Activated T-helper 17 cell treated with anti-CD3 and anti-CD28 coated beads, Interleukin-2, amount 50 U/mL, for 72 hours (primary cell): ENCODE measurements at places on chromosomes 11 and 22. TPM values are rescaled to one million over a fixed set of nuclear protein-coding genes. Genes with fewer than 3 reads are reported as not detected.
A peak's percentile ranks its signal among the peaks of the same experiment; 100 is the strongest.

Gene UBQLN3
- total RNA-seq, result 0.34 TPM

DNA sequence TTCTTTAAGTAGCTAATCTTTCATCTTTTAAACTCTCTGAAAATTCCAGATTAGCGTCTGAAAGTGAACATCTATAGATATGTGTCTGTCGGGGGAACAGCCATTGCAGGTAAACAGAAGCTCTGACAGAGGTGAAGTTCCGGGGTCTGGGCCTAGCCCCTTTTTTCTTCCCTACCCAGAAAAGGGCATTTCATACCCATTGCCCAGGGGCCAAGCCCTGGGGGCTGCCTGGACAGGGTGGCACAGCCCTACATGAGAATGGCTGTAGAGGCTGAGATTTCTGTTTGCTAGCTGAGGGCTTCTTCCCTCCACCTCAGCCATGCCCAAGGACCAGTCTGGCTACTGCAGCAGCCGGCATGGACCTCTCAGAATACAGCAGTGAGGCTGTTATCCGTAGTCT, 327.0 kb upstream of the PLET1 start:
- ATAC-seq, result no peak

GRCh38 chr22:41699264-41700107, at the start of gene MEI1:
TSS of gene MEI1 (plus strand) at chr22:41699503. CDS start at chr22:41699539, 36 bp downstream.
- peak; percentile 65 for ATAC-seq

DNA sequence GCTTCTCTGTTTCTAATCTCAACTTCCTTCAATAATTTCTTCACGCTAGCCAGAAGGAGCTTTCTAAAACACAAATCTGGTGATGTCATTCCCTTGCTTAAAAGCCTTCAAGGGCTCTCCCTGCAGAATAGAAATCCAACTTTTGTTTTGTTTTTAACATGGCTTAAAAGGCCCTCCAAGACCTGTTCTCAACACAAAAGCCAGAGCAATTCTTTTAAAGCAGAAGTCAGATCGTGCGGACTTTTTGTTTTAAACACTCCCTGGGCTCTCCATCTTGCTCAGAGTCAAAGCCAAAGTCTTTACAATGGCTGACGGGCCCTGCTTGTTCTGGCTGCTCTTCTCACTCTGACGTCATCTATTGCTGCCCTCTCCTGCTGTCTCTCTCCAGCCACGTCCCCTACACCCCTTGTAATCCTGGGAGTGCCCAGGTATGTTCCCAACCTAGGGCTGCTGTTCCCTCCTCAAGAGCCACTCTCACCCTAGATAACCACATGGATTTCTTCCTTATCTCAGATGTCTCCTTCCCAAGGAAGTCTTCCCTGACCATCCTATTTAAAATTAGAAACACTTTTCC, 22.5 kb downstream of the TECTA start:
- no peak for ATAC-seq

GRCh38 chr11:113426686-113427085, 39.1 kb downstream of the ANKK1 start:
- ATAC-seq, result no peak

- no peak for ATAC-seq
Observed at GRCh38 chr11:67179892-67180490, 60.9 kb downstream of the KDM2A start.

GRCh38 chr11:96318850-96319249, 24.1 kb downstream of the MAML2 start:
- no peak for ATAC-seq

Gene SOX6
- total RNA-seq, result 0.11 TPM

- ATAC-seq, result peak; percentile 56
Observed at GRCh38 chr11:123020968-123021367, 39.3 kb upstream of the BSX start.

GRCh38 chr11:78657968-78658839, 83.5 kb upstream of the NARS2 start:
- no peak for ATAC-seq

- no peak for ATAC-seq
Observed at GRCh38 chr11:74720596-74721478, 10.4 kb downstream of the CHRDL2 start.

DNA sequence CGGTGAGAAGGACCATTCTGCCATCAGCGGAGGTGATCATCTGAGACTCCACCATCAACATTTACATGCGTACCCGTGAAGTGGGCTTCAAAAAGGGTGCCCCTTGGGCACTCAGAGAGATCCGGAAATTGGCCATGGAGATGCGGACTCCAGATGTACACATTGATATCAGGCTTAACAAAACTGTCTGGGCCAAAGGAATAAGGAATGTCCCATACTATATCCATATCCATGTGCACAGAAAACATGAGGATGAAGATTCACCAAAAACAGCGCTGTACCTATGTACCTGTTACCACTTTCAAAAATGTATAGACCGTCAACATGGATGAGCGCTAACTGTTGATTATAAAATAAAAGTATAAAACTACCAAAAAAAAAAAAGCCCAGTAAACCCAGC, 10.8 kb downstream of the HSPA8 start:
- no peak for ATAC-seq

Gene ANO1
- total RNA-seq, result 0.11 TPM

GRCh38 chr11:100438376-100438775, 248.7 kb upstream of the ARHGAP42 start:
- ATAC-seq, result no peak

- ATAC-seq, result no peak
Observed at GRCh38 chr11:86449993-86450629, 75.4 kb downstream of the CCDC81 start.

- ATAC-seq, result no peak
Observed at GRCh38 chr22:17514084-17514483, 49.2 kb upstream of the SLC25A18 start.

Gene FAM83F
- total RNA-seq, result 0.37 TPM

- ATAC-seq, result no peak
Observed at GRCh38 chr11:104380358-104380757, 216.4 kb upstream of the PDGFD start.

DNA sequence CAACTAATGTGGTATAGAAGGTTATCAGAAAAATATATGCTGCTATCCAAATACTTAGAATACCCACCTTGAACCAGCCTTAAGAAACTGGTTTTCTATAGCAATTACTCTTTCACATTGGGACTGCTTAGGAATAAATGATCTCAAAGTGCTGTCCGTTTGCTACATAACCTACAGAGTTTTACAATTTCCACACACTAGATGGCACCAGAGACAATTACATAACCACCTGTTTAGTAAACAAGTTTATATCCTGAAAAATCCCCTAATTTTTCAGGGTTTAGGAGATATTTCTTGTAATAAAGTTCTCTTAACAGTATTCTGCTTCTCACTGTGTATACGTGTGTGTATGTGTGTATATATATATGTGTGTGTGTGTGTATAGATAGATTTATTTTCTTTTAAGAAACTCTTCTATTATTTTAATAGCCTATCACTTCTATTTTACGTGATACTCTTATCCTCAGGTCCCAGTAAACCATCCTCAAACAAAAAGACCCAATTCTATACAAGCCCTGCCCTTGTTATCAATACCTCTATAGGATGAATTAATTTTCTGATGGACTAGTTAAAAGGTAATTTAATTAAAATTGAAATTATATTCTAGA, 6.7 kb upstream of the OR5I1 start:
- no peak for ATAC-seq

DNA sequence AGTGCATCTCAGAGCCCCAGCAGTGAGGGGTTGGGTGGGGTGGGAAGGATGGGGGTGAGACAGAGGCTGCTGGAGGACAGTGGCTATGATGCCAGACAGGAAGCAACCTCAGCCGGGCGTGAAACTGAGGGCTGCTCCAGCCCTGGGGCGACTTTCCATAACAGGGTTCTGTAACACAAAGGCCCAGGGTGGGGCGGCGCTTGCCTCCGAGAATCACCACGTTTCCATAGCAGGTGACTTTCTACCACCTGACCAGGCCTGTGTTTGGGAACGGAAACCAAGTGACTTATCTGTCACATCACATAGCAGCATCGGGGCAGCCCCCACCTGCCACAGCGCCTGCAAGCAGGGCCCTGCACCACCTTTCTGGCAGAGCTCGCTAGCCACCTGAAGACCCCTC, 85.8 kb downstream of the TRMU start:
- peak; percentile 73 for ATAC-seq

Gene NELL1
- total RNA-seq, result not detected

DNA sequence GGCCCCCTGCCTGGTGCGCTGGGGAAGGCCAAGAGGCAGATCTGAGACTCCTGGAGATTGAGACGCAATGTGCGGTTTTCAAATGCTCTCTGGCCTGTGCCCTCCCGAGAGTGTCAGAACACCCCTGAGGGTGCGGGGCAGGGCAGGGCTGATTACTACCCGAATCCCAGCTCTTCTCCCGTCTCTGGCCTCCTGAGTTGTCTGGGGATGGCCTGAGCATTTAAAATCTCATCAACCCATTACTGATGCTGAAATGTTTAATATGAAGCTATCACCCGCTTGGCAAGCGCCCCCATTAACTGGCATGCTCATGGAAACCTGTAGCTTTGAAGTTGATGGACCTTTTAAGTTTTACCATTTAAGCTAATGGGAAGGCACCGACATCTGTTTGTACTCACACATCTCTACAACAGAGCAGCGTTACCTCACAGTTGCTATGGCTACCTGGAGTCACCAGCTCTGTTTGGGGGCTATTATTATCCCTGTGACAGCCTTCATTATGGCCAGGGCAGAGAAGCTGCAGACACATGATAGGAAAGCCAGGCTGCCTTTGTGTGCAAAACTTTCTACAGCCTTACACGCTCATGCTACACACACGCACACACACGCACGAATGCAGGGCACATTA, 3.6 kb upstream of the MB start:
- ATAC-seq, result no peak
